ENCODE measurements at places on chromosomes 6 and 20.

- DNase-seq: no peak
Observed at GRCh38 chr20:12555369-12555768, 453.4 kb upstream of the SPTLC3 start.

- DNase-seq: no peak
Observed at GRCh38 chr6:118514689-118515088, 33.4 kb upstream of the PLN start.

DNA sequence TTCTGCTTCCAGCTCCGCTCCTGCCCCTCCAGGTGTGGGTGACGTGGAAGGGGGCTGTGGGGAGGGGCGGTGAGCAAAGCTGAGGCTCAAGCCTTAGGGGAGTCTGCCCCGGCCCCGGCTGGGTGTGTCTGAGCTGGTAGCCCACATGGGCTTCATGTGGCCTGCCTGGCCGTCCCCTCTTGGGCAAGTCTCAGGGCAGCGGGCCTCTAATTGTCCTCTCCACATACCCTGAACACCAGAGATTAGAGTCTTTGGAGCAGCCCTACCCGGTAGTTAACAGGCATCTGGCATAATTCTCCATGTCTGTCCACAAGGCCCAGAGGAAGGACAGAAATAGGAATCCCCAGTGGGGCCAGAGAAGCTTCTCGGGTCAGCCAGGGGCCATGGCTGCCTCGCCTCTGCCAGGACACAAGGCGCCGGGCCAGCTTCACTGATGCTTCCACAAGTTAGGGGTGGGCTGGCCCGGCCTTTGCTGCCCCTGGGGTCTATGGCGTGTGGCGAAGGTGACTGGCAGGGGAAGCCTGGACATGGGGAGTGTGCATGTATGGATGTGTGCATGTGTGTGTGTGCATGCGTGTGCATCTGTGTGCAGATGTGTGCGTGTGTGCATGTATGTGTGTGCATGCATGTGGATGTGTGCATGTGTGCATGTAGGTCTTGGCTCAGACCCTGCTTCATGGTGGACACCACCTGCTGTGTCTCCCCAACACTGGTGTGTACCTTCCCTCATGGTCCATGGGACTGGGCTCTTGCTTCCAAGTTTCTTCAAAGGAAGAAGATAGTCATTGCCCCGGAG lies 24.0 kb downstream of the FRMD1 start:
- no peak for DNase-seq

DNA sequence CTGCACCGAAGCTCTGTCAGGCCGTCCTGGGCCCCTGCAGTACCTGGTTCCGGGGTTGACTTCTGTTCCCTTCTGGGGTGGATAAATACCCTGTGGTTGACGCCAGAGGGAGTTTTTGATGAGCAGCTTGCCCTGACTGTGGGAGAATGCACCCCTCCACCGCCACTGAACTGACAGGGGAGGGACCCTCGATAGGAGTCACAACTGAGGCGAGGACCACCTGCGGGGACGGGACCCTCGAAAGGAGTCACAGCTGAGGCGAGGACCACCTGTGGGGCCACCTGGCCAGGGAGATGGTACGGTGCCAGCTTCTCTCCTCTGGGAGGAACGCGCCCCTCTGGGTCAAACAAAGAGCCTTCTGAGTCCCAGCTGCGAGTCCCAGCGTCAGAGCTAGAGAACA lies 100.1 kb upstream of the FRMD1 start:
- no peak for DNase-seq

GRCh38 chr20:42957018-42957703 lies 232.5 kb downstream of the PTPRT start:
- DNase-seq: no peak

DNA sequence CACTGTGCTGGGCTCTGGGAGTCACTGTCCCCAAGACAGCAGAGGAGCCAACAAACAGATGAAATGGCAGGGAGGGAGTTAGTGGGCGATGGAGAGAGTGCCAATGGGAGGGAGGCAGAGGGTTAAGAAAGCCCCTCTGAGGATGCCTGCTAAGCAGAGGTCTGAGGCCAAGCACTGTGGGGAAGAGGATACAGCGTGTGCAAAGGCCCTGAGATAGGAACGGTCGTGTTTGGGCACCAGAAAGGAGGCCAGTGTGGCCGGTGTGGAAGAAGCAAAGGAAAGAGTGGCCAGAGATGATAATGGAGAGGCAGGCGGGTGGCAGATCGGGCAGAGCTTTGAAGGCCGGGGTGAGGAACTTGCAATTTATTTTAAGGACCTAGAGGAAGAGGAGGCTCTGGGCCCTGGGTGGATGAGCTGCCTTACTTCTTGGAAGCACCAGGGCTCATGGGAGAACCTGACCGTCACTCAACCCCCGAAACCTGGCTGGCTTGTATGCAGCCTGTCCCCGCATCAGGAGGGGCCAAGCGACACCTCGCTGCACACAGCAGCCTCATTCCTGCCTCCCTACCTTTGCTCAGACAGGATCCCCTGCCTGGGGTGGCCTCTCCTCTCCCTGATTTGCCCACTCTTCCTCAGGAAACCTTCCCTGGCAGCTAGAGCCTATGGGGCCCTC lies 73.0 kb downstream of the KCNB1 start:
- DNase-seq: no peak

GRCh38 chr20:47189060-47189459 lies 167.4 kb downstream of the ZMYND8 start:
- no peak for DNase-seq

- DNase-seq: no peak
Observed at GRCh38 chr6:130198483-130199035, 24.2 kb downstream of the SAMD3 start.

- DNase-seq: no peak
Observed at GRCh38 chr20:3312940-3313682, 74.1 kb upstream of the SLC4A11 start.

DNA sequence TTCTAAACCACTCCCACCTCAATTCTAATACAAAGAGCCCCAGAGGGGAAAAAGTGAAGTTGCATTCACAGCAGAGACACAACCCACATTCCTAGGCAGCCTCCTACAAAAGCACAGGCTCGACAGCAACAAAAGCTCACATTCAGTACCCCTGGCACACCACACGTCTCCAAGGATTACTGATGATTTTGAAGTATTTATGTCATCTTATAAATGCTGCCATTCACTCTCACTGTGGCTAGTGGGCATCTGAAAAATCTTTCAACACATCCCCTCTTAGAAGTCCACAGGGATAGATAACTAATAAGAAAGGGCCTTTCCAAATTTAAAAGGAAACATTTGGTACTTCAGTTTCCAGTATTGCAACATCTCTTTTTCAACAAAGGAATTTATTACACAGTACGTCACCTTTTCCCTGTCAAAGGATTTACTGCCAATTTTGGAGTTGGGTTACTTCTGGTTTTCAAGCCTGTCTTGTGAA lies 146.7 kb downstream of the TASP1 start:
- DNase-seq: no peak

GRCh38 chr6:46243754-46244153 lies 73.0 kb upstream of the ENPP5 start:
- no peak for DNase-seq
